NT2/D1 (cell line): ENCODE measurements at places on chromosomes 1 and 21.

- DNase-seq: no peak
Measured at GRCh38 chr1:113912594-113913311, 7.6 kb downstream of the DCLRE1B start.

DNA sequence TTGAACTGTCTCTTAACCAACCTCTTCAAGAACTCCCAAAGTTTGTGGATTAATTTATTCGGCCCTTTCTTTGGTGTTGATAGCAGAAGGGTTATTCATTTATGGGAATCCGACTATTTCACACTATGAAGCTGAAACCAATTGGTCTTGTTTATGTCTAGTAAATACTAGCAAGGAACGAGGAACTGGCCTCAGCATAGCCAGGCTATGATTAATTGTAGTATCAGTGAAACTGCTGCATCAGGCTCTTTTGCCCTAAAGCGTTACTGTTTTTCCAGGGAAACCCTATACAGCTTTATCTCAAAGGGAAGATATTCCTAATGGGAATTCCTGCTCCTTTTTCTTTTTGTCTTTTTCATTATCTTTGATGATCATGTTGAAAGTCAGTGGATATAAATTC is 35.1 kb downstream of the CLEC20A start:
- no peak for DNase-seq

DNA sequence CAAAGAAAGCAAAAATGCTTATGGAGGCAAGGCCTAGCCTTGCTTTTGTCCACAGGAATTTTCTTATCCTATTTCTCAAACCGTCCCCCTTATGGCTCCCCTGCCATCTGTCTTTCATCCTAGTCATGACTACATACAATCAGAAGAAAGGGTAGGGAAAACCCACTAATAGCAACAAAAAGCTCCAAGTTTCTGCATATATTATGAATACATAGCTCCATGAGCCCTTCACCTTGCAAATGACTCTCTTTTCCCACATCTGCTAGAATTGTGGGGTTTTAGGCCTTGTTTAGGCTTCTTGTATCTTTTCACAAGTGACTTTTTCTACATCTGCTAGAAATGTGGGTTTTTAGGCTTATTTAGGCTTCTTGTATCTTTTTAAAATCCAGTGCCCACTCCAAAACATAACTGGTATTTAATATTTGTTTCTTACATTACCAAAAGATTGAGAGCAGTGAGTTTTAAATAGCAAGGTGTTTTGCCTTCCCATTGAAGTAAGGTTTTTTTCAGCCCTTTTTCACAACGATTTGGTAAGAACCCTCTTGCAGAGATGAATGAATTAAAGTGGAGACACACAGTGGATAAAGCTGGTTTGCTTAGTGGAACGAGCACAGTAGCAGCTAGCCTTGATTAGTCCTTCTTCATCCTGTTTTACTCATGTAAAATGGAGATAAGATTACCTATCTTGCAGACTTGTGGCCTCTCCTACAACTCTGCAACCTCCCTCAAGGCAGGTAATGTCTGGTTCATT is 4.4 kb downstream of the GADD45A start:
- DNase-seq: no peak

DNA sequence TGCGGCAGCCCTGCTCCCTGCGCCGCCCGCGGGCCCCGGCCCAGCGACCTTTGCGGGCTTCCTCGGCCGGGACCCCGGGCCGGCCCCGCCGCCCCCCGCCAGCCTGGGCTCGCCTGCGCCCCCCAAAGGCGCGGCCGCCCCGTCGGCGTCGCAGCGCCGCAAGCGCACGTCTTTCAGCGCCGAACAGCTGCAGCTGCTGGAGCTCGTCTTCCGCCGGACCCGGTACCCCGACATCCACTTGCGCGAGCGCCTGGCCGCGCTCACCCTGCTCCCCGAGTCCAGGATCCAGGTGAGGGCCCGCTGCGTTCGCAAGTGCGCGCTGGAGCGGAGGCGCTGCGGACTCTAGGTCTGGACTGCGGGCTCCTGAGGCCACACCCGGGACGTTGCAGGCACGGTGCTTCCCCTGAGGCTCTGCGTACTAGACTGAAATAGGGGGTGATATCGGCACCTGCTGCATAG is 351 bp downstream of the MIXL1 start:
- DNase-seq: no peak
